GM23338 (cell line): ENCODE measurements at places on chromosomes 1 and 21.

GRCh38 chr1:101924700-101925099, 72.0 kb downstream of the OLFM3 start:
- no peaks in the 10 kb centered on the region for H3K27me3 ChIP-seq
- no peak overlapping the region for H3K4me3 ChIP-seq
- no peaks in the 10 kb centered on the region for H3K36me3 ChIP-seq

- H3K27ac ChIP-seq = no peak overlapping the region
- H3K27me3 ChIP-seq = no peaks in the 10 kb centered on the region
- no peaks in the 10 kb centered on the region for H3K4me1 ChIP-seq
These were observed 125.7 kb upstream of the GADD45A start for GRCh38 chr1:67559222-67559700.

GRCh38 chr1:147717051-147717705, 43.2 kb downstream of the GJA5 start:
- H3K4me1 ChIP-seq = peaks cover 4% of the 10 kb centered on the region
- H3K4me3 ChIP-seq = no peak overlapping the region
- H3K27ac ChIP-seq = no peak overlapping the region
- H3K27me3 ChIP-seq = no peaks in the 10 kb centered on the region
- no peak for DNase-seq

GRCh38 chr1:119733754-119734153, 22.0 kb downstream of the PHGDH start:
- no peak overlapping the region for H3K4me3 ChIP-seq
- peaks cover 88% of the 10 kb centered on the region for H3K36me3 ChIP-seq
- H3K27ac ChIP-seq = no peak overlapping the region
- H3K27me3 ChIP-seq = no peaks in the 10 kb centered on the region

- peaks cover 10% of the 10 kb centered on the region for H3K4me1 ChIP-seq
- peak; percentile 91 for DNase-seq
- H3K27ac ChIP-seq = no peak overlapping the region
- no peak overlapping the region for H3K4me3 ChIP-seq
- no peaks in the 10 kb centered on the region for H3K36me3 ChIP-seq
These were observed 116.3 kb downstream of the DAB1 start for GRCh38 chr1:57307392-57308170.

DNA sequence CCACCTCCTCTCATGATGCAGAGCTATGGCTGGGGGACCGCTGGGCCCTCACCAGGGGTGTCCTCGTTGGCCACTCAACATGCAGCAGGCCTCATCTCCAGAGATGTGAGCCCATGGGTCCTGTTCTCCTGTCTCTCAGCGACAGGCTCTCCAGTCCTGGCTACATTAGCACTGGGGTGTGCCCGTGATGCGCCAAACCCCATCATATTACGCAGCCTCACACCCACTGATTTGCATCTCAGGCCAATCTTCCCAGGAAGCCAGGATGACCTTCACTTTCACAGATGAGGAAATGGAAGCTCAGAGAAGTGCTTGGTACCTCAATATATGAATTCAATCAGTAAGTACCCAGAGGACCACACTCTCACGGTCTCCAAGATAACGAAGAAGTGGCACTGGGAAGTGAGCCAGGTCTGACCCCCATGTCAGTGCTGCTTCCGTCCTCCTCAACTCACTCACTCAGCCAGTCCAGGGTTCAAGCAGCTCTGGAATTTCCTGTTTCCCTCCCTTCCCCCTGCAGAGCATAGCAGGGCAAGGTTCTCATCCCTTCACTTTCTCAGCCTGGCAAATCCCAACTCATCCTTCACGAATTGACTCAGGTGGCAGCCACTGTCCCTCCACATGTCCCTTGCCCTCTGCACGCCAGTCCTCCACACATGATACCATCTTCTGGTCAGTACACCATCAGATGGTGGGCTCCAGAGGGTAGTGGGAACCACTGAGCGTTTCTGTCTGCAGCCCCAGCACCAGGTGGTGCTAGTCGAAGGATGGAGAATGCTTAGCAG, 28.9 kb upstream of the EVA1B start:
- H3K4me3 ChIP-seq = no peak overlapping the region
- peaks cover 5% of the 10 kb centered on the region; the same call in 1 of the 2 replicates for H3K4me1 ChIP-seq
- H3K27me3 ChIP-seq = no peaks in the 10 kb centered on the region
